ENCODE measurements at places on chromosomes 4 and X. TPM values are rescaled to one million over a fixed set of nuclear protein-coding genes. Genes with fewer than 3 reads are reported as not detected.

The CYBB gene
- not detected for total RNA-seq

The SLC6A14 gene
- total RNA-seq, result not detected

The RBMX gene
- 247 TPM for total RNA-seq

The FHDC1 gene
- total RNA-seq, result 0.10 TPM

The ADH1A gene
- total RNA-seq, result not detected

The GABRB1 gene
- not detected for total RNA-seq

The TLL1 gene
- total RNA-seq, result 2.7 TPM

The OCIAD1 gene
- 95.0 TPM for total RNA-seq

The ARSJ gene
- 27.6 TPM for total RNA-seq

The DRD5 gene
- total RNA-seq, result not detected

The GC gene
- not detected for total RNA-seq

The CACNA1F gene
- total RNA-seq, result not detected

The SSX2 gene
- total RNA-seq, result not detected

The MAGEB17 gene
- total RNA-seq, result not detected

The MAGEB1 gene
- not detected for total RNA-seq

The SMIM10L2A gene
- total RNA-seq, result 0.20 TPM

The HPF1 gene
- total RNA-seq, result 26.8 TPM

The RPGR gene
- total RNA-seq, result 11.9 TPM

The FAAH2 gene
- not detected for total RNA-seq

The NEXMIF gene
- total RNA-seq, result not detected

The PABPC1L2B gene
- not detected for total RNA-seq

The NLGN3 gene
- not detected for total RNA-seq

The GASK1B gene
- total RNA-seq, result 39.0 TPM

The GLRA2 gene
- total RNA-seq, result not detected

The TACR3 gene
- total RNA-seq, result not detected

The TBC1D9 gene
- 34.5 TPM for total RNA-seq

The ZFP92 gene
- total RNA-seq, result 0.10 TPM
